ENCODE measurements at places on chromosomes 3 and 15.

DNA sequence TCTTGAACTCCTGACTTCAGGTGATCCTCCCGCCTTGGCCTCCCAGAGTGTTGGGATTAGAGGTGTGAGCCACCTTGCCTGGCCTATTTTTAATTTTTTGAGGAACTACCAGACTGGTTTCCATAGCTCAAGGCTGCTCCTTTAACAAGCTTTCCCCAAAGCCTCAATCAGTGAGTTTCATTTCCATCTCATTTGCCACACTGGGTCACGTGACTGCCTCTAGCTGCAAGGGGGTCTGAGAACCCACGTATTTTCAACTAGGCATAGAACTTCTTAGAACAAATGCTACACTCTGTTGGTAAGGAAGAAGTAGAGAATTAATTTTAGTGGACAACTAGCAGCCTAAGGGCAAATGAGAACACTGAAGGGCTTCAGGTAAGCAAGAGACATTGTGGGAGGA is 3.1 kb upstream of the CD276 start:
- no peak for DNase-seq

DNA sequence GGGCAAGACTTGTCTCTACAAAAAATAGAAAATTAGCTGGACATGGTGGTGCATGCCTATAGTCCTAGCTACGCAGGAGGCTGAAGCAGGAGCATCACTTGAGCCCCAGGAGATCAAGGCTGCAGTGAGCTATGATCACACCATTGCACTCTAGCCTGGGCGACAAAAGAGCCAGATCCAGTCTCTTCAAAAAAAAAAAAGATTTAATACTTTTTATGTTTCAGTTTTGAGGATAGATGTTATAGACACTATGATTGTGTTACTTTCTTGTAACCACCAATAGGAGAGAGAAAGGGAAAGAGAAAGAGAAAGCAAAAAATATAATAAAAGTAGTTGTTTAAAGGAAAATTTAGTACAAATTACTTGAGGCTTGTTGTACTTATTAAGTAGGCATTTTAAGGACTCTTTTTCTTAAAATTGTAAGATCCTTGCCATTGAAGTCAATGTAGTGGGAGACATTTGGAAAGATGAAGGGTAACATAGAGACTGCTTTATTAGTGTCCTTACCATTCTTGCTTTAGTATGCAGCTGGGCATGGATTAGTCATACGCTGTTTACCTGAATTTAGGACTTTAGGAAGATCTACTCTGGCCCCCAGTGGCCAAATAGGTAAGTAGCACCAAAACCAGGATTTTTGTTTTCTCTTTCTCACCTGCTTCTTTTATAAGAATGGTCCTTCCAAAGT is 35.1 kb upstream of the ZDHHC23 start:
- peak; percentile 47 for DNase-seq

GRCh38 chr15:58762731-58763130 is 8.4 kb upstream of the MINDY2 start:
- DNase-seq, result no peak

DNA sequence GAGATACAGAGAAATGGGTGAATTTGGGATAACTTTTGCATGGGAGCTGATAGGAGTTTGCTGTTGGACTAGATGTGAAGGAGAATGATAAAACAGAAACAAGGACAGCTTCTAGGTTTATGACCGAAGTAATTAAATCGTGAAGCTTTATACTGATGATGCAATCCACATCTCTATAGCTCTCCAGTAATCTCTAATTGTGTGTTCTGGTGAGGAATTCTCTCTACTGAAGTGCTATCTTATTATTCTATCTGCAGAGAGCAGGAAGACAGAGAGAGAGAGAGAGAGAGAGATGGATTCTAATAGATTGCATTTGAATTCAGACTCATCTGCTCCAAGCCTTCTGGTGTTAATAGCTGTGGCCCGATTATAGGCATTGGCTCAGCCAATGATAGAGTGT is 113.5 kb upstream of the FRMD4B start:
- no peak for DNase-seq

GRCh38 chr3:44886561-44886960 is 12.2 kb downstream of the TGM4 start:
- DNase-seq, result no peak

DNA sequence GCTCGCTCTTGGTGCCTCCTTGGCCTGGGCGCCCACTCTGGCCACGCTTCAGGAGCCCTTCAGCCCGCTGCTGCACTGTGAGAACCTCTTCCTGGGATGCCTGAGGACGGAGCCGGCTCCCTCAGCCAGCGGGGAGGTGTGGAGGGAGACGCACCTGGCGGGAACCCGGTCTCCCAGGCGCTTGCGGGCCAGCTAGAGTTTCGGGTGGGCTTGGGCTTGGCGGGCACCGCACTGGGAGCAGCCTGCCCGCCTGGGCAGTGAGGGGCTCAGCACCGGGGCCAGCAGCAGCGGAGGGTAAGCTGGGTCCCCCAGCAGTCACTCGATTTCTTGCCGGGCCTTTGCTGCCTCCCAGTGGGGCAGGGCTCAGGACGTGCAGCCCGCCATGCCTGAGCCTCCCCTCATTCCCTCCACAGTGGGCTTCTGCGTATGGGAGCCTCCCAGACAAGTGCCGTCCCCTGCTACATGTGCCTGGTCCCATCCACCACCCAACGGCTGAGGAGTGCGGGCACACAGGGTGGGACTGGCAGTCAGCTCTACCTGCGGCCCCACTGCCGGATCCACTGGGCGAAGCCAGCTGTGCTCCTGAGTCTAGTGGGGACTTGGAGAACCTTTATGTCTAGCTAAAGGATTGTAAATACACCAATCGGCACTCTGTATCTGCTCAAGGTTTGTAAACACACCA is 708.7 kb downstream of the VGLL3 start:
- DNase-seq, result no peak
